Small intestine (tissue), 16 donors: ENCODE measurements at places on chromosomes 7 and 10.

DNA sequence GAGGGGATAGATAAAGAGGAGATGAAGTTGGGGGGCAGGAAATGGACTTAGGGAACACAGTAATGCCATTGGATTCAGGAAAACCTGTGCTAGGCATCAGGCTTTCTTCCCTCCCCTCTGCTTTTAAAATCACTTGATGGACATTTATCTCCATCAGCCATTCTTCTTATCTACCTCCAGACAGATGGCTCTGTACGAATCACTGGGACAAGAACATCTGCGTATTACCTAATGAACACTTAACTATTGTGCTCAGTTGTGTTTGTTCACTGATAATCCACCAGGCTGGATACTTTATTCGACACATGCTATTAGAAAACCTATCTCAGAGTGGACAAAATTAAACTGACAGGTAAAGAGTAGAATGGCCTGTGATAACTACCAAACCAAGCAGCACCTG lies 40.0 kb downstream of the TNKS2 start:
- DNase-seq = peak; percentile 2

- no peak for DNase-seq
Observed at GRCh38 chr7:47154791-47155190, 427.1 kb downstream of the TNS3 start.

DNA sequence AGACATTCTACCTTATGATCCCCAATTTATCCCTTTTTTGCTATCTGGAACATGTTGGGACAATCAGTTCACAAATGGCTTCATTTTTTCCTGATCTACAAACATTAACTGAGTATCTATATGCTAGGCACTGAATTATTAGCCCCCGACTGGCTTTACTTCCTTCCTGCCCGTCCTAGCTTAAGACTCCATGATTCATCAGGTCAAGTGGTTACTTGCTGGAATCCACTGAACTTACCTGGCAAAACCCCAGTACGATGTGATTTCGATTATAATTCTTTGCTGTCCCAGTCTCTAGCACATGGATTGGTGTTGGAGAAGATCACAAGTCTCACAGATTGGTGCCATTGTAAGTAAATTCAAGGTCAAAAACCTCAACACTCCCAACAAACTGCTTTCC lies 77.1 kb downstream of the ORC5 start:
- DNase-seq = no peak

- no peak for DNase-seq
Observed at GRCh38 chr7:31067491-31067890, 15.4 kb downstream of the ADCYAP1R1 start.

- DNase-seq = peak; percentile 43
Observed at GRCh38 chr7:12638851-12639456, 48.5 kb upstream of the ARL4A start.

GRCh38 chr7:76204147-76204546 lies 2.5 kb downstream of the SRRM3 start:
- no peak for DNase-seq

DNA sequence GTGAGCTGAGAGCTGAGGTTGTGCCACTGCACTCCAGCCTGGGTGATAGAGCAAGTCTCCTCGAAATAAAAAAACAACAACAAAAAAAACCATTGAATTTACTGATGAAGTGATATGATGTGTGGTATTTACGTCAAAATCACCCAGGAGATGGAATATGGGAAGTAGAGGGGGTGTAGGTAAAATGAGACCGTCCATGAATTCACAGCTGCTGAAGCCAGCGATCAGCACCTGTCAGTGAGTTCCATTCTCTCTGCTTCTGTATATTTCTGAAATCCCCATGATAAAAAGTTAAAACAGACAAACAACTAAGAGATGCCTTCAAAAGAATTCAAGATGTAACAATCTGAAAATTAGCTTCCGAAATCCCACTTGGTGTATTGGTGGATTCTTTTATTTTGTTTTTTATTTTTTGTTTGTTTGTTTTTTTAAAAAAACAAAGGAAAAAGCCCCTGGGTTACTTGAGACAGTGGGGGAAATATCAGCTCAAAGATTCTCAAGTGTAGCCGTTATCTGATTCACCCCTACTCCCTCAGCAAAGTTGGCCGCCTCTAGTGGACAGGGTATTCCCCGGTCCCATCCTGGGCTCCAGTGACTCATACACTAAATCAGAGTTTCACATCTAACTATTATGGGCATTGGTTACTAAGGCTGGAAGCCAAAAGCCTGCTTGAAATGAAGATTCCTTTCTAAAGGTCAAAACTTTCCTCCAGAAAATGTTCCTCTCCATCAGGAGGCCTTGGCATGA lies 76.4 kb downstream of the MAP3K8 start:
- no peak for DNase-seq

DNA sequence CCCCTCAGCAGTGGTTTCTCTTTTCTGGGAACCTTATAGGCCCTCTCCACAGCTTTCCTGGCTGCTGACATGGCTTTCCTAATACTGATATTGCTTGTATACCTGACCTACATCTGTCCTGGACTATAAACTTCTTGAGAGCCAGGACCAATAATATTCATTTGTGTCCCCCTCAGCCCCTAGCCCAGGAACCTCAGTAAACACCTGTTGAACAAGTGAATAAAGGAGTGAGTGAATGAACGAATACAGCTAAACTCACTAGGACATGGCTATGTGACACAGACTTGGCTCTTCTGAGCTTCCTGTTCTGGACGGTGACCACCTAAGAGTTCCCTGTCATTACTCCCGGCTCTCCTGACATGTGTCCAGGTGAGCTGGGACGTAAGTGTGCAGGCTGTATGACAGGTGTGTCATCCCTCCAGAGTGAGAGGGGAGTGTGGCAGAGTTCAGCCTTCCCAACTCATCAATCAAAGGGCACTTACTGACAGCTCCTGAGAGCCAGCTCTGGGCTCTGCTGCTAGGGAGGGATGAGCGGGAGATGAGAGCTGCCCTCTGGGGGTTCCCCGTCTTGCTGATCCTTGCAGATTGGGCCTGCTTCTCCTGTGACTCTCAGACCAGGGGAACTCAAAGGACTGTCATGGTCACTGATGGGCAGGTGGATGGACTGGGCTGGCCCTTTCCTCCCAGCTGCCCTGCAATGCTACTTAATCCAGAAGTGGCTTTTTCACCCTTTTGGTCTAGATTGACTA lies 84.5 kb downstream of the HIF1AN start:
- DNase-seq = no peak

DNA sequence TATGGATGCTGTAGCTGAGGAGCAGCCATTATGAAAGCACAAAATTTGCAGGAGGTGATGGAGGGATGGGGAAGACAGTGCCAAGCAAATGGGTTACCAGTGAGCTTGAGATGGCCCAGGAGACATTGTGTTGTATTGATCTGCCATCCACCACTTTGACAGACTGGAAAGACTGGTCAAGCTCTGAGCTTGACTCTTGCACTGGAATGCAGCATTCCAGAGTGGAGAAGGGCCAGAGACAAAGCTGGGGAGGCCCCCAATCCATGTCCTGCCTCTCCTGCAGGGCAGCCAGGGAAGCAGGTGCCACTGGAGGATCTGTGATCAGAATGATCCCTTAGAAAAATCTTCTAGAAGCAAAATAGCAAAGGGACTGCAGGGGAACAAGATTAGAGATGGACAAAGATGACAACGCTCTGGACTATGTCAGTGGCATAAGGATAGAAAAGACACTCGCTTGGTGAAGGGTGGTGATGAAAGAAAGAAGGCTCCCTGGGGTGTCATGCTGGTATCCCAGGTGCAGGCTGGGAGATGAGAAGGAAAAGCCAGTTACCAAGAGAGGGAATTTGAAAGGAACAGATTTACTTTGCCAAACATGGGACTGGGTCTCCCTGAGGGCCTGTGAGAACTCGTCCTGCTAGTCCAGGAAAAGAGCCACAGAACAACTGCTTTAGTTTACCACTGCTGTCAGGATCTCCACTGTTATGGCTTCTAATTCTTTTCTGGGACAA lies 5.0 kb downstream of the GSDME start:
- no peak for DNase-seq

- no peak for DNase-seq
Observed at GRCh38 chr7:75559976-75560365, 67.9 kb downstream of the SPDYE5 start.

DNA sequence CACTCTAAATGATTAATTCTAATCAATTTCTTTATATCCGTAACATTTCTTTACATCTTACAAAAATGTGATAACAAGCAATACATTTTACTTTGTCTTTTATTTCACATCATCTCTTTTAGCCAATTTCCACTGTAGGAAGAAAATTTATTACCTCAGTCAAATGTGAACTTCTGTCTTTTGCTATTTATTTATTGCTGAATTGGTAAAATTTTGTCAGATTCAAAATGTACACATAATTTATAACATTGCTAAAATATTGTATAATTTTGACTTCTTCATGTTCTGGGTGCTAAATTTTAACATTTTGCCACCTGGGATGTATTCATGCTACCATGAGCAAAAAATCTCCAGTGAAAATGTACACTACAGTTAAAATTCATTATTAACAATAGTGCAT lies 158.0 kb downstream of the HGF start:
- DNase-seq = no peak

- DNase-seq = peak; percentile 12
Observed at GRCh38 chr10:96878057-96878456, 46.0 kb downstream of the LCOR start.

GRCh38 chr7:75888464-75889222 lies 9.8 kb downstream of the RHBDD2 start:
- DNase-seq = no peak

DNA sequence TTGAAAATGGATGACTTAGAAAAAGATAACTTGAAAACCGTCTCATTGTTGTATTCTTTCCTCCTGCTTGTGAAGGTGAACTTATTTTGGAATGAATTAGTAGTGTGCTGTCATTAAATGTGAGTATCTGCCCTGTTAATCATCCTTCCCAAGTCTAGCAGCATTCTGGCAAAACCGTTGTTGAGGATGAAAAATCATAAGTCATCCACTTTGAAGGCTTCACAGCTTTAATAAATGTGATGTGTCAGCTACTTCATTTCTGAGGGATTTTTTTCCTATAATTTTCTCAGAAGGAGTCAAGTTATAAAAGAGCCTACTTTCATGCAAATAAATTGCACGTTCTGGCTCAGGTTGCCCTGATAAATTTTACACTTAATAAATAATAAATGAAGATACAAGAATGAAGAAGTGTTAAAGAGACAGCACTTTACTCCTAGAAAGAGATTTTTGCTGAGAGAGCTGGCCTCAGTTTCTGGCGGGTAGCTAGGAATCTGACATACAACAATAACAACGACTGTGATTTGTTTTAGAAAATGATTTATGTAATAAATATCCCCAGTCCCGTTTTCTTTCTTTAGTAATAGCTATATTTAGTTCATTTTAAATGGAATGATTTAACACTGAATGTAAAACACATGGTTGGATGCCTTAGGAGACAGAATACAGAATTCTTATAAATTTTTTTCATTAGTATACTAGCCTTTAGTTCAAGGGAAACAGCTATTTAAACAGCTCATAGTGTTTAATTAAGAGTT lies 516.5 kb upstream of the KLF6 start:
- no peak for DNase-seq

DNA sequence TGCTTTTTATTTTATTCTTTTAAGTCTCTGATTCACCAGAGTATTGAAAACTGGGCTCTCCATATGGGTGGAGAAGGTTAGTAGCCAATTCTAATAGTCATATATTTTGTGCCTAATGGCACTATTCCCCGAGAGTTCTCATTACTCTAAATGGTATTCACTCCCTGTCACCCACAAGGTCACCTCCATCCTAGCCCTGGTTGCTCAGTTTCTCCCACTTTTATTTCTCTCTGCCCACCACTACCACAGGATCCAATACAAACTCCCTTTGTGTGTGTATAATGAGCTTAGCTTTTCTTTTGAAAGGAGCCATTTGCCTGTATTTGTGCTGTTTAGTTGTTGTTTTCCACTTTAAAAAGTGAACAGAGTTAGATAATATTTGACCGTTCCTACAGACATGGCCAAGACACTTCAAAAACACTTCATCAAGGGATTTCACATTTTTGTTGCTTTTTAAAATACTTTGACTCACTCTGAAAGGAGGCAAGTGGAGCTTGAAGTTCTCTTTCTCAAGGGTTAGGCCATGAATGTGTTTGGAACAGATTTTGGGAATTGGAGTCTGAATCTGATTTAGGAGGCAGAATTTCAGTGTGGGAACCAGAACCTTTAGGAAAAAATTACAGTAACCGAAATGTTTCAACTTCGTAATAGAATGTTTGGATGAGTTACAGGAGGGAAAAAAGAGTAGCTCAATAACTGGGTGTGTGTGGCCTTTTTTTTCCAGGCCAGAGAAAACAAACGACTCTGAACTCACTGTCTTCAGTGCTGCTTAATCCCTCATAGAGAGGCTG lies 321.3 kb downstream of the BICC1 start:
- no peak for DNase-seq

- no peak for DNase-seq
Observed at GRCh38 chr10:30057421-30057841, 2.0 kb downstream of the JCAD start.

DNA sequence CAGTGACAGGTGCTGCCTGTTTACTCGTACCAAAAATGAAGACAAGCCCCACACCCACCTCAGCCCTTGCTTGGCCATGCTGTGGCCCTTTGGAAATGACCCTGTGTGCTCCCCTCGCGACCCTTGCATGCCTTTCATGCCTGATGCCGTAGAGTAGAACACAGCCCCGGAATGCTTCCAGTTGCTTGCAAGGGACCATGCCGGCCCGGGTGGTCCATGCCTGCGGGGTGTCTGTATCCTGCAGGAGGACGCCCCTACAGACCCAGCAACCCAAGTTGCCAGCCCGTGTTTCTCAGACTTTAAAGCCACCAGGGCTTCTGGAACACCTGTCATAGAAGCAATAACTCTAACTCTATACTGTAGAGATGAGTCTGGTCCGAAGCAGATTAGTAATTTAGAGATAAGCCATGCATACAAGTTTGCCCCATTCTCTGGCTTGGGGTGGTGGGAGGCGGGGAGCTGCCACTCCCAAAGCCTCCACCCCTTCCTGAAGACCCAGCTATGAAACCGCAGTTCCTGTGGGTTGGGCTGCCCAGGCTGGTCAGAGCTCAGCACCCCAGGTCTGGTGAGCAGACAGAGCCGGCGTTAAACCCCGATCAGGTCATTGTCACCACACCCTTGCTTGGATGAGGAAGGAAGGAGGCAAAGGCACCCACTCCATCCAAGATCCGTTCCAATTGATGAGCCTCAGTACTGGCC lies 143.5 kb downstream of the ADCY1 start:
- no peak for DNase-seq

DNA sequence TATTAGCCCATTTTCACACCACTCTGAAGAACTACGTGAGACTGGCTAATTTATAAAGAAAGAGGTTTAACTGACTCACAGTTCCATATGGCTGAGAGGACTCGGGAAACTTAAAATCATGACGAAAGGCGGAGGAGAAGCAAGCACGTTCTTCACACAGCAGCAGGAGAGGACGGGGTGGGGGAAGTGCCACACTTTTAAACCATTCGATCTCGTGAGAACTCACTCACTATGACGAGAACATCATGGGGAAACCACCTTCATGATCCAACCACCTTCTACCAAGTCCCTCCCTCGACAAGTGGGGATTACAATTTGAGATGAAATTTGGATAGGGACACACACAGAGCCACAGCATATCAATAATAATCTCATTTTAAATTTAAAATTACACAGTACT lies 80.2 kb downstream of the VWDE start:
- DNase-seq = no peak
